Right atrium auricular region (tissue), 2 donors: ENCODE measurements at places on chromosomes 11 and 22. TPM values are rescaled to one million over a fixed set of nuclear protein-coding genes. Genes with fewer than 3 reads are reported as not detected.

DNA sequence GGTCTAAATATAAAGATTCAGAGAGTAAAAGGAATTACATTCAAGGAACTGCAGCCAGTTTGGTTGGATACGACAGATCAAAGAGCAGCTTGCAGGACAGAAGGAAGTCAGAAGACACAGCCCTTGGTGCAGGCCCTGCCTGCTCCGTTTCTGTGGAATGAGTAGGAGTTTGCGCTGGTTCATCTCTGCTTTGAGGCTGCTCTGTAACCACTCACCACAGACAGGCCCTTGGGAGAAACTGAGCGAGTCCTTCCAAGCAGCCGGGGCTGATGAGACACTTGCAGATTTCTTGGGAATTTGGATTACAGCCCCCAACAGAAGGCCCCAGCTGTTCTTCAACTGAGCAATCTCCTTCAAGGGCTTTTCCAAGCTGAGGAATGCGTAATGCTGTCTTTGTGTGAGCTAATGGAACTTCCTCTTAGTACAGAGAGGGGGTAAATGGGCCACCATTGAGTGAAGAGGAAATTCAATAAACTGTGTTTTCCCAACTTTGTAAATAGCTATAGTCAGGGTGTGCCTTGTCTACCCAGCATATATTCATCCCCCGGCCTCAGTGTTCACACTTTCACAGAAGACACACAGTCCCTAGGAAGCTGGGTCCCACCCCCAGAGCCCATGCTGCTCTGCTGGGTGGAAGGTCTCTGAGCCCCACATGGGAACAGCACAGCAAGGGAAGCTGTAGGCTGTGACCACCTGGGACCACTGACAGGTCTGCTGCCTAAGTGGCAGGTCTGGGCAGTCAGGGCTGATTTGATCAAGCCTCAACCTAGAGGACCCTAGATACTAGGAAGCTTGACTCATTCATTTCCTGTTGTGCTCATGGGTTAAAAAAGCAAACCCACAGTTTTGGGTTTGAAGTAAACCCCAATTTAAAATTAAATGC is 16.6 kb downstream of the IL10RA start:
- DNase-seq = peak; percentile 72

DNA sequence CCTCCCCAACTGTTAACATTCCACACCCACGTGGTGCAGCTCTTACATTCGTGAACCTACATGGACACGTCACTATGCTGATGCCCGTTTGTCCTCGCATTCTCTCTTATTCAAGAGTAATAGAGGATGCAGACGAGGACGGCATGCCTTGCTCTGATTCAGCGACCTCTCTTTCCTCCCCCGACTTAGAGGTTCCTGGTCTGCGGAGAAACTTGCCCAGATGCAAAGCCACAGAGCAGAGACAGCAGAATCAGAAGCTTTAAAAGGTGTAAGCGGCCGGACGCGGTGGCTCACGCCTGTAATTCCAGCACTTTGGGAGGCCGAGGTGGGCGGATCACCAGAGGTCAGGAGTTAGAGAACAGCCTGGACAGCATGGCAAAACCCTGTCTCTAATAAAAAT is 288.0 kb downstream of the NTM start:
- DNase-seq = no peak

DNA sequence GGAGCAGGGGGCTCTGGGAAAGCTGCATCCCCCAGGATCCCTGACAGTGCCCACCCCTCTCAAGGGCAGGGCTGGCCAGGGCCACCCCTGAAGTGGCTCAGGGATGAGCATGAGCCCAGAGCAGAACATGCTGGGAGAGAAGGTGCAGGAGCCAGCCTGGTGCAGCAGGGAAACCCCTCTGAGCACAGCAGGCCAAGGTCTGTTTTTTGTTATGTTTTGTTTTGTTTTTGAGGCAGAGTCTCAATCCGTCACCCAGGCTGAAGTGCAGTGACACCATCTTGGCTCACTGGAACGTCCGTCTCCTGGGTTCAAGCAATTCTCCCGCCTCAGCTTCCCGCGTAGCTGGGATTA is 792 bp upstream of the SBF1 start:
- DNase-seq = no peak

- no peak for DNase-seq
Observed at GRCh38 chr11:43377389-43377788, 18.7 kb downstream of the TTC17 start.

OR8D1 gene
- not detected for total RNA-seq
